Cardiac muscle cell (in vitro differentiated cells and primary cell): ENCODE measurements at places on chromosomes 6 and 20. TPM values are rescaled to one million over a fixed set of nuclear protein-coding genes. Genes with fewer than 3 reads are reported as not detected.

Gene MAPK13
- total RNA-seq, result 1.7 and 2.3 TPM in 2 replicates

Gene ZBTB46
- 43.1 and 53.4 TPM in 2 replicates for total RNA-seq

Gene MTCH1
- 290 and 388 TPM in 2 replicates for total RNA-seq

Gene SLC26A8
- total RNA-seq, result not detected in 2 replicates

Gene RSPO3
- total RNA-seq, result 53.9 and 88.0 TPM in 2 replicates

Gene HRH3
- not detected in 2 replicates for total RNA-seq

Gene C6orf132
- 1.7 and 2.7 TPM in 2 replicates for total RNA-seq

Gene OR2H2
- not detected in 2 replicates for total RNA-seq

Gene FITM2
- 11.9 and 15.2 TPM in 2 replicates for total RNA-seq

Gene PAK5
- total RNA-seq, result 0.06 and 0.11 TPM in 2 replicates

Gene BNIP5
- 0.12 TPM in 1 of 2 replicates, not detected in the other for total RNA-seq

Gene SEMG1
- total RNA-seq, result not detected in 2 replicates

Gene ZNF343
- total RNA-seq, result 8.6 and 13.0 TPM in 2 replicates

Gene RBPJL
- total RNA-seq, result not detected in 2 replicates

Gene SYTL3
- total RNA-seq, result 6.7 and 9.9 TPM in 2 replicates

Gene HLA-DOA
- 0.25 and 0.74 TPM in 2 replicates for total RNA-seq

Gene TRDN
- total RNA-seq, result 33.1 and 58.0 TPM in 2 replicates
